HTR-8/SVneo (cell line): ENCODE measurements at places on chromosomes 3 and 15.

GRCh38 chr3:190595179-190595795 lies 81.4 kb downstream of the IL1RAP start:
- DNase-seq: no peak

- DNase-seq: no peak
Measured at GRCh38 chr3:8767256-8767666, 2.2 kb downstream of the OXTR start.

- DNase-seq: no peak
Measured at GRCh38 chr15:41832875-41833274, 5.0 kb downstream of the JMJD7 start.

GRCh38 chr15:45777781-45778180 lies 143.0 kb downstream of the SQOR start:
- DNase-seq: no peak

GRCh38 chr15:35557544-35557943 lies 11.6 kb upstream of the DPH6 start:
- DNase-seq: peak; percentile 28

- no peak for DNase-seq
Measured at GRCh38 chr3:47016086-47016933, 36.8 kb downstream of the NBEAL2 start.

- DNase-seq: peak; percentile 47
Measured at GRCh38 chr3:108051005-108051404, 39.8 kb downstream of the CD47 start.

GRCh38 chr3:196894557-196895295 lies 27.0 kb downstream of the SENP5 start:
- no peak for DNase-seq

DNA sequence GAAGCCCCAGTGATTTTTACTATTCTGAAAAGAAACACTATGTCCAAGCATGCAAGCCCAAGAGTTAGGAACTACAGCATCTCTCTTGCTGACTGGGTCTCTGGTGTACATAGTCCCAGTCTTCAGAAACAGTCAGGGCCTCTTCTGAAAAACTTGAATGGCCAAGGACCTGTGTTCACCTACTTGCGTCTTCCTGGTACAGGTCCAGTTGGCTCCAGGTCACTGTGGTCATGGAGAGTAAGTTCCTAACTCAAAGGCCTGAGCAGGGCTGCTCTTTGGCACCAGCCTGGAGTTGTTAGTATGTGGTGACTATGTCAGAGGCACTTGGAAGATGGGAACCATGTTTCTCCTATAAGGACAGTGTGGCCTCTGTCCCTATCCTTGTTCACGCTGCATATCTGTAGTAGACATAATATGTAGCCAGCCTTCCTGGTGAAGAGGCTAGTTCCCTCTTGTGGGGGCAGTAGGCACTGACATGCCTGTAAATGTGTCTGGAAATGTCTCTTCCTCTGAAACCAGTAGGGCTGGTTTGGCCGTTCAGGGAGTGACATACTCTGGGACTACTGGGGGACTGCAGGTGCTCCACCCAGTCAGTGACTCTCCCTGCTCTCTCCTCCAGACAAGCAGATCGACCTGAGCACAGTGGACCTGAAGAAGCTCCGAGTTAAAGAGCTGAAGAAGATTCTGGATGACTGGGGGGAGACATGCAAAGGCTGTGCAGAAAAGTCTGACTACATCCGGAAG lies 2.6 kb upstream of the RBM15B start:
- no peak for DNase-seq

DNA sequence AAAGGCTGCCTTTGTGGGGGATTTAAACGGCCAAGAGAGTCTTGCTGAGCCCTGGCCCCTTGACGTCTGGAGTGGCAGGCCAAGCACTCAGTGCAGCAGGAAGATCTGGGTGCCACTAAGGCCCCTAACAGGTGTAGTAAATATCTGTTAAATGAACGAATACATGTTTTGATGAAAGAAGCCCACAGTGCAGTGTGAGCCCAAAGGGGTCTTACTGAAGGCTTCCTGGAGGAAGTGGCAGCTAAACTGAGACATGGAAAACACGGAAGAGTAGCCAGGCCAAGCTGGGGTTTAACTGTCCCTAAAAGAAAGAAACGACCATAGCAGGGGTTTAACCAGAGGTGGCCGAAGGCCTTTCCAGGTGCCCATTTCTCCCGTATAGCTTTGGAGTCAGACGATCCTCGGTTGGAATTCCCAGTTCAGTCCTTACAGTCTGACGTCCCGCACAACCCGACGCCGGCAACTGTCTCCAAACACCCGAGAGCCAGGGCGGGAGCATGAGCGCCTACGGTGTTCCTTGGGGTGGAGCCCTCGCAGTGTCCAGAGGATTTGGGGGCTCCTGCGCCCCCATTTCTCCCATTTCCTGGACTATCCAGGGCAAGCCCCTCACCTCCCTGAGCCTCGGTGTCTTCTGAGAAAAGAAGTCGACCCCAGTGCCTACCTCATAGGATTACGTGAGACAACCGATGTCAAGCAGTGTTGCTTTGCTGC lies 910 bp upstream of the ABHD6 start:
- DNase-seq: no peak

DNA sequence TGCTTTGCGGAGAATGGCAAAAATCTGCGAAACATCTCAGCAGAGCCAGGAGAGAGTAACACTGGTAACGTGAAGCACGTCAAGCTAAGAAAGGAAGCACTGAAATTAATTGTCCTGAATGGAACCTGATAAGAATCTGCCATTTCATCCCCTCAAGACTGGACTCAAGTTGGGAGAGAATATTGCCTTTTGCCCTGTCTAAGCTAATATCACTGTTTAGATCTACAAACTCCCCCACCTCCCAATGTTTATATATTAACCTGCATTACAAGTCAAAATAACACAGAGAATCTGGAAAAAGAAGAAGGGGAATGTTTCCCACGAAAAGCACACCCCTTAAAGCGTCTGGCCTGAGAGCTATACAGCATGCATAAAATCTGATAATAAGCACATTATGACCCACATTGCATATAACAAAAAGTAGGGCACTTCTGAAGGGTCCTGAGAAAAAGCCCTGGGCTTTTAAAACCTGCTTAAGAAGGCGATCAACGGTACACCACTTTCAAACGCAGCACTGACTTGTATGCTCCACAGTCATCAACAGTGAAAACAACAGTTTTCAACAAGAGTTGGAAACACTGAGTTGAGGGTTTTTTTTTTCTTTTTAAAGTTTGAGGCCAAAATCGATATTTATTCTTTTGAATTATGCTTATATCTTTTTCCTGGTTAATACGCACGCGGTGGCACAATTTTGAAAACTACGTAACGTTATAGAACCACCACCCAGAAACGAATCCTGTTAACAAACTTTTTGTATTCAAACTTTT lies 1.4 kb upstream of the KAT2B start:
- no peak for DNase-seq

- DNase-seq: peak; percentile 56
Measured at GRCh38 chr3:149198611-149199010, 23.0 kb downstream of the CP start.

GRCh38 chr3:100936931-100937330 lies 56.3 kb downstream of the ABI3BP start:
- DNase-seq: no peak
